Dermis microvascular lymphatic vessel endothelial cell (primary cell): ENCODE measurements at places on chromosomes 5 and 9. TPM values are rescaled to one million over a fixed set of nuclear protein-coding genes. Genes with fewer than 3 reads are reported as not detected.

The DBH gene
- total RNA-seq, result not detected in 2 replicates

DNA sequence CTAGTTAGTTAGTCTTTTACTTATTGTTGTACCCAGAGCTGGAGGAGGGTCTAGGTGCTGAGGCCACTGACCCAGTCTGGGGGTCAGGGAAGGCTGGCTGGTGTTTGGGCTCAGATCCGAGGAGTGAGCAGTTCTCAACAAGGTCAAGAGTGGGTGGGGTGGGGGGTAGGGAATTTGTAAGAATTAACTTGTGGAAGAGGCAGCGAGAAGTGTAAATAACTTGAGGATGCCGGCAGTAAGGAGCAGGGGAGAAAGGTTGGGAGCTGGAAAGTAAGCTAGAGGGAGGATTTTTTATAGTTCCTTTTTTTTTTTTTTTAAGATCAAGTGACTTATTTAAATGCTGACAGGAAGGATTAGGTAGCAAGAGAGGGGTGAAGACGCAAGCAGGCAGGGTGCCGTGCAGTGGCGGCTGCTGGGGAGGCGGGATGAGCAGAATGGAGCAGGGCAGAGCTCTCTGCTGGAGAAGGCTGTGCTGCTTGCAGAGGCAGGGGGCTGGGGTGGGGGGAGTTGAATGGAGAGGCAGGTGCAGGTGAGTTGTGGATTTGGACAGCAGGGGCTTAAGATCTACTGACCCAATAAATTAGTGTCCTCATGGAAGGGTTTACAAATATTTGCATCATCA is 35.3 kb upstream of the SMIM32 start:
- DNase-seq, result no peak

DNA sequence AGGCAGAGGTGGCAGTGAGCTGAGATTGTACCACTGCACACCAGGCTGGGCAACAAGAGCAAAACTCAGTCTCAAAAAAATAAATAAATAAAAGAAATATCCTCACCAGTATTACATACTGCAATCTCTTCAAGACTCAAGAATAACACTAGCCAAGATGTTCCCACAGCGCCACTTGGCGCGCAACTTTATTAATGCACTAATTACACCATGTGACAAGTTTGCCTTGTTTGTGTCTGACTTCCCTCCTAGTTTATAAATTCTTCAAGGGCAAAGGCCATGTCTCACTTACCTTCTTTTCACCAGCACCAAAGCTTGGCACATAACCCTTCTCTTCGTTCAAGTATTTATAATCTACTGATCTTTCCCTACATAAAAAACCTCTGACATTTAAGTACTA is 4.8 kb downstream of the SKP1 start:
- no peak for DNase-seq

- peak; percentile 72 for DNase-seq
Measured at GRCh38 chr5:177116631-177117373, 16.8 kb upstream of the NSD1 start.

- no peak for DNase-seq
Measured at GRCh38 chr5:103505581-103506305, 56.8 kb downstream of the NUDT12 start.

DNA sequence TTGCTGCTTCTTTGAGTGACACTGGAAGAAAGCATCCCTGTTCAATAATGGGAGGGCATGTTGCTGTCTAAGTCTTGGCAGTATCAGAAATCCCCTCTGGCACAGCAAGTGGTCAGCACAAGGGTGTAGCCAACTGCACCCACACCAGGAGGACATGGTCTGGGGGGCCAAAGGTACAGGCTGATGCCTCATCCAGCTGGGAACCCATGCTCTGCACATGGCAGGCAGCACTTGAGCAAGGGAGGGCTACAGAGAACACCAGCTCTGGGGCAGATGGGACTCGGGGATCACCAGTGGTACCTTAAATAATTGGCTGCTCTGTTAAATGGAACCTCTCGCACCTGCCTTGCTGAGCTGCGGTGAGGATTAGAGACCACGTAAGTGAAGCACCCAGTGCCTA is 265.2 kb downstream of the SYK start:
- no peak for DNase-seq

DNA sequence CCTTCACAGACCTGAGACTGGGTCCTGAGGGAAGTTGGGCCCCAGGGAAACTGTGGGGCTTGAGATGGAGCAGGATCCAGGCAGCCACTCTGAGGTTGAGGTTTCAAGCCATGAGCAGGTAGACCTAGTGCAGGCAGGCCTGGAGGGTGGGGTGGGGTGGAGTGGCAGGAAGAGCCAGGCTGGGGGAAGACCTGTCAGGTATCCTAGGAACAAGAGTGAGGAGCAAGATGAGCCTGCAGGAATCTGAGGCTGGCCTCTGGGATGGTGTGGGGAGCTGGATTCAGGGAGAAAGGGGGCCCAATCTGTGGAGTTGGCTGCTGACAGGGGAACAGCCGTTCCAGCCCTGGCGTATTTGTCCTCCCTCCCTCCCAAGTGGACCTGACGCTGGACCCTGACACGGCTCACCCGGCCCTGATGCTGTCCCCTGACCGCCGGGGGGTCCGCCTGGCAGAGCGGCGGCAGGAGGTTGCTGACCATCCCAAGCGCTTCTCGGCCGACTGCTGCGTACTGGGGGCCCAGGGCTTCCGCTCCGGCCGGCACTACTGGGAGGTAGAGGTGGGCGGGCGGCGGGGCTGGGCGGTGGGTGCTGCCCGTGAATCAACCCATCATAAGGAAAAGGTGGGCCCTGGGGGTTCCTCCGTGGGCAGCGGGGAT is 9.8 kb downstream of the RACK1 start:
- DNase-seq, result no peak
